Right ventricle myocardium superior (tissue), 1 donor: ENCODE measurements at places on chromosomes 3 and 15. TPM values are rescaled to one million over a fixed set of nuclear protein-coding genes. Genes with fewer than 3 reads are reported as not detected.

Gene TRH
- not detected for total RNA-seq

Gene CCR3
- total RNA-seq = not detected

Gene PDZRN3
- 130 TPM for total RNA-seq

Gene ERICH6
- not detected for total RNA-seq

Gene SST
- not detected for total RNA-seq

Gene EPHA6
- total RNA-seq = 0.70 TPM

Gene MYO1E
- 29.9 TPM for total RNA-seq

Gene FGF7
- 35.0 TPM for total RNA-seq

Gene ZNF660
- total RNA-seq = 0.73 TPM

DNA sequence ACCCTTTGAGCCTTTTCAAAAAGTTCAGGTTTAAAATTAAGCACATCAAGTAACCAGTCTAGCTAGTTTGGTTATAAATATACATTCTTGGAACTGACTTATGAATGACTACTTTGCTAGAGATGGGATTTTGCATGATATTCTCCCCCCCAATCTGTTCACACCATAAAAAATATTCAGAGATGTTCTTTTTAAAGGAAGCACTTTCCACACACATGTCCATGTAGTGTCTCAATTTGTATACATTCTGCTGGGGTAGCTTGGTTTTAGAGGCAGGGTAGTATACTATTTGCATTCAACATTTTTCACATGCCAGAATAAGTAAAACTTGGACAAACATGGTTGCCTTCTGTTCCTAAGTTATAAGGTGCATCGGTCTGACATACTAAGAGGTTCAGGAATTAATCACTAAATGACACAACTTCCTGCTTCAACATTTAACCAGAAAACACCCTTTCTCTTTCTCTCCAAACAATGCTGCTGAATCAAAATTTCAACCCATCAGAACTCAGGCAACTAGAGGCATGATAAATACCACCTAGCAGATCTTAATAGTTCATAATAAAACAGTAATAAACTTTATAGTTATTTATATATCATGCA, 57.0 kb downstream of the SUMF1 start:
- DNase-seq = no peak

- DNase-seq = peak; percentile 91
Measured at GRCh38 chr15:61834076-61834697, 226.1 kb downstream of the VPS13C start.
